ENCODE measurements at places on chromosomes 7 and 10.

DNA sequence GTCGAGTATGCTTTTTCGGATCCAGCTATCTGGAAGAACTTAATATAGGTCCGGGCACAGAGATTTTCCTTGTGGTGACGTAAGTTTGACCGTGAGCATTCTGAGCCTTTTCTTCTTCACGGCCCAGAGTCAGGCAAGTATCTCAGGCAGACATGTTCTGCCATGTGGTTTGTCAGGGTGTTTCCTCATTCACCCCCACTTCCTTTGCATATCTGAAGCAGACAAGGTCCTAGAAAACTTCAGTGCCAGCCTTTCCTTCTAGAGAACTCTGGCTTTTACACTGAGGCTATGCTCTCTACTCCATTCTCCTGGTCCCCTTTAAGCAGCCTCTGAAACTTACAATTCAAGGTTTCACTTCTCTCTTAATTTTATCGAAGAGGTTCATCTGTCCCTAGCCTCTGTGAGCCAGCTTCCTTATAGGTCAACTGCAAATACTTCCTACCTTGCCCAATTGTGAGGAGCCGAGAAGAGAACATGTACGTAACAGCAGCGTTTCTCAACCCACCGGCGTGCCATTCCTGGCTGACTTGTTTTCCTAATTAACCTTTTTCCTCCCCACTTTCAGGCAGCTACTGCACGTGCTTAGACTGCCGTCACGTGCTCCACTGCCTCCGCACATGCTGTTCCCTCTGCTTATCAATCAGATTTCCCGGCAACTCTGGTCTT is 47.3 kb downstream of the CDCA7L start:
- DNase-seq, result no peak

DNA sequence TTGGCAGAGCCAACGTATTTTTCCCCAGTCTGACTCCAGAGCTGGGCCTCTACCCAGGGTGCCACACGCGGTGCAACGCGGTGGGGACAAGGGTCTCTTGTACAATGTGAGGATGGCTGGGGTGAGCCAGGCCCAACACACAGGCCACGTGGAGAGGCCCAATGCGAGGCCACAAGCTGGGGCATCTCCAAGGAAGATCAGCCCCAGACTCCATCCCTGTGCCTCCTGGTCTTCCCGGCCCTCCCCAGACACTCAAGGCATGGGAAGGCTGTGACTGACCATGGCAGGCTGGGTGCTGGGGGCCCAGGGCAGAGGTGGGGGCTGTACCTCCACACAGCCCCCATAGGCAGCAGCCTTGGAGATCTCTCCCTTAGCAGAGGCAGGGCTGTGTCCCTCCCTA is 135.3 kb upstream of the FAM20C start:
- DNase-seq, result no peak

DNA sequence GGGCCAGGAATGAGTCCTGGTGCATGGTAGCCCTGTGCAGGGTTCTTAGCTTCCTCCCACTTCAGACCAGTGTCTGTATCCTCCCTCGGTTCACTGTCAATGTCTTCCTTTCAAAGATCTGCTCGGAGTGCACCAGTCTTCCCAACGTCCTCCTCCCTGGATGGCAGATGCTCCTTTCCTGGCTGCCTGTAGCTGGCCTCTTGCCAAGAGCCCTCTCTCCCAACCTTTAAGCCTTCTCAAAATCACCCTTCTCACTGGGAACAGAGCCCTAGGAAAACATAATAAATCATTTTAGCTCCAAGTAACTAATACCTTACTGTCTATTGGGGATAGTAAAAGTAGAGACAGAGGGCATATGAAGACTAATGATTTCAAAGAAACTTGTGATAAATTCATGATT is 490.6 kb downstream of the CCSER2 start:
- no peak for DNase-seq

DNA sequence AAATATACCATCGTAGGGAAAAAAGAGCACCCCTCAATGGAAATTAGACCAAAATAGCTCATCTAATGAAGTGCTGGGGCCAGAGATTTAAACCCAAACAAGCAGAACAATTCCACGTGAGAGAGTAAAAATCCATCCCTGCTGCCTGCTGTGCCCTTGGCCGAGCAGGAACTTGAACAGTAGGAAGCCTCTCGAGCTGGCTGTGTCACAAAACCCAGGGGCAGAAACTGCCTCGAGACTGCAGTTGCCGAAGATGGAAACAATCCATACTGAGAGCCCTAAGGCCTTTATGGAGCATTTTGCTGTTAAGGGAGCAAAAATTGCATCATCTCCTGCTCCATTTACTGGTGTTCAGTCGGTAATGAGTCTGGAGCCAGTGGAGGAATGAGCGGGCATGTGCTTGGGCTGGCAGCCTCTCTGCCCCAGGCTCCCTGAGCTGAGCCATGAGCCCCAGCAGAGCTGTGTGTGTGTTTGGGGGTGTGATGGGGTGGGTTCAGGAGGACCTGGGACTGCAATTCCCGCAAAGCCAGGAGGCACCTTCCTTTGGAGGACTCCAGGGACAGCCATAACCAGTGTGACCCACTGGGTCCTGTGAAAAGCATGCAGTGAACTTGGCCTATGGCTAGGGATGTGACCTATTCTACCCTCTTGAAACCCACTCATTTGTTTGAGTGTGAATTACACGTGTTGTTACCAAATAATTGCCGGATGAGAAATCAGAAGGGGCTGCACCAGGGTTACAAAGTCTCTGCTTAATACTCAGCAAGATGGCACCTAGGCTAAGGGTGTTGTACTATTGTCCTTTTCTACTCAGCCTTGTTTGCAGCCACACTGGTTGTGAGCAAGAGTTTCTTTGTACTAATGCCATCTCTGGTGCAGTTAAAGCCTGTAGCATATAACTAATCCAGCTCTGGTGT is 58.3 kb downstream of the CDHR3 start:
- no peak for DNase-seq

Measured in activated CD4-positive, CD25-positive, alpha-beta regulatory T cell treated with anti-CD3 and anti-CD28 coated beads, Interleukin-2, amount 50 U/mL, for 72 hours (primary cell).